ENCODE measurements at places on chromosomes 13 and 19.

DNA sequence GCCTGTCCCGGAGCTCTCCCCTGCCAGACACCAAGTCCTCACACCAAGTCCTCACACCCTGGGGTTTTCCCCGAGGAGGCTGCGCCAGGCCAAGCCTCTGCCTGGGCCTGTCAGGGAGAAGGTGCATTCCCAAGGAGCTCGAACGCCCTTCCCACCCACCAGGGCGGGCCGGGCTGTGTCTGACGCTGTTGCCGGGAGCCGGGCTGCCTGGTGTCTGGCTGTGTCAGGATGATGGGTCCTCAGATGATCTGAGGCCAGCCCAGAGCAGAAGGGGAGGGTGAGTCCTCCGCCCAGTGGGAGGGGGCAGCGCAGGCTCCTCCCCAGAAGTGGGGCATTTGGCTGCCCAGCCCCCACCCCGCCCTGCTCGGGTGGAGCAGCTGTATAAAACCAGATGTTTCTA lies 2.3 kb upstream of the HAS1 start:
- no peak for DNase-seq

DNA sequence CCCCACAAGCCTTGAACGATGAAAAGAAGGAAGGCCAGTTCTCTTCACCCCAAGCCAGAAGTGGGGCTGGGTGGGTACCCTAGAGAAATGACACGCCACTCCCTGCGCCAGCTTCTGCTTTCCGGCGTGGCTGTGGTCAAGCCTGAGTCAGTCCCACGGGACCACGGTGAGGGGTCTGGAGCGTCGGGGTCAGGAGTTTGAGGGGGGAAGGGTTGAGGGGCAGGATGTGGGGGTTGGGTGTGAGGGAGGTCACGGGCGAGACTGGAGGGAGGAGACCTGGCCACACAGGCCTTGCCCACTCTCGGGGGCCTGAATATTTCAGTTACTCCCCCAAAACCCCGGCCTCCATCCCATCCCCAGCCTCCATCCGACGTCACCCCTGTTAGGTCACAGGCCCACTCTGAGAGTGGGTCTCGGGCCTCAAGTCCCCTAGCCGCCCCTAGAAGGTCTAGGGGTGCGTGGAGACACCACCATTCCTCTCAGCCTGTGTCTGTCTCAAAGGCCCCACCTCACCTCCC lies 500 bp upstream of the IFI30 start:
- DNase-seq, result no peak

DNA sequence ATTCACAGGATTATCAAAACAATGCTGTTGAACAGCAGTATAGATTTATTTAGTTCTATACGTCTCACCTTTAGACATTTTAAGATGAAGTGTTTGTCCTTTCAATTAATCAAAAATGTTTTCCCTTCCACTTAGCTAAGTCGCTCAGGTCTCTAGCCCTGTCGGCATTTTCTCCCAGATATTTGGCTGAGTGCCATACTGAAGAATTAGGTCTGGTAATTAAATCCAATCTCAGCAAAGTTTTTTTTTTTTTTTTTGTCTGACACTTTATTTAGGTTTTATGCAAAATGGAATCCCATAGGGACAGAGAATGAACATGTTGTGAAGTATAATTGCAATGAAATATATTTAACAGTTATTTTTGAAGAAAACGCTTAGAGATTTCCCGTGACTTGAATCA lies 44.1 kb downstream of the RFC3 start:
- DNase-seq, result no peak

DNA sequence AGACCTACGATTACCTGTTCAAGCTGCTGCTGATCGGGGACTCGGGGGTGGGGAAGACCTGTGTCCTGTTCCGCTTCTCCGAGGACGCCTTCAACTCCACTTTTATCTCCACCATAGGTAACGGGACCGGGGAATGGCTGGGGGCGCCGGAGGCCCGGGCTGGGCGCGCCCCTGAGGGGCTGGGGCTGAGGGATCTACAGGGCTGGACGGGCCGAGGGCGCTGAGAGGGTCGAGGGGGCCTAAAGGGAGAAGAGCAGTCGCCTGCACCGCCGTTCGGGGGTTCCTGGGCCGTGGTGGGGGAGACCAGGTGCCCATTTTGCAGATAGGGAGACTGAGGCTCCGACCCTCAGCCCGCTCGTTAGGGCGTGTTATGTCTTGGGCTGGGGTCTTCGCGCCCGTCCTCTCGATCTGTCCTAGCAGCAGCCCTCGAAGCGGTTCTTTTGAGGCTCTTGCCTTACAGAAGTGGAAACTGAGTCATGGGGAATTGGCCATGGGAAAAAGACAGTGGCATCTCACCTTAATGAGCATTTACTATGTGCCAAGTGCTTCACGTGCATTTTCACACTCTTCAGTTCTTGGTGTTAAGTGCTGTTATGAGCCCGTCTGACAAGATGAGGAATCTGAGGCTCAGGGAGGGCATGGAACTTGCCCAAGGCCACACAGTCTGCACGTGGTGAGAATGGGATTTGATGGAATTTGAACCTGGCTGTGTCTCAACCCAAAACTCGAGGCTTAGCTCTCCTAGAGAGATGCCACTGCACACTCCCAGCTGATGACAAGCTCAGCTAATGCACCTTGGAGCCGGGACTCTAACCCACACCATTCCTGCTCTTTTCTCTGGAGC lies 442 bp downstream of the RAB8A start:
- no peak for DNase-seq

DNA sequence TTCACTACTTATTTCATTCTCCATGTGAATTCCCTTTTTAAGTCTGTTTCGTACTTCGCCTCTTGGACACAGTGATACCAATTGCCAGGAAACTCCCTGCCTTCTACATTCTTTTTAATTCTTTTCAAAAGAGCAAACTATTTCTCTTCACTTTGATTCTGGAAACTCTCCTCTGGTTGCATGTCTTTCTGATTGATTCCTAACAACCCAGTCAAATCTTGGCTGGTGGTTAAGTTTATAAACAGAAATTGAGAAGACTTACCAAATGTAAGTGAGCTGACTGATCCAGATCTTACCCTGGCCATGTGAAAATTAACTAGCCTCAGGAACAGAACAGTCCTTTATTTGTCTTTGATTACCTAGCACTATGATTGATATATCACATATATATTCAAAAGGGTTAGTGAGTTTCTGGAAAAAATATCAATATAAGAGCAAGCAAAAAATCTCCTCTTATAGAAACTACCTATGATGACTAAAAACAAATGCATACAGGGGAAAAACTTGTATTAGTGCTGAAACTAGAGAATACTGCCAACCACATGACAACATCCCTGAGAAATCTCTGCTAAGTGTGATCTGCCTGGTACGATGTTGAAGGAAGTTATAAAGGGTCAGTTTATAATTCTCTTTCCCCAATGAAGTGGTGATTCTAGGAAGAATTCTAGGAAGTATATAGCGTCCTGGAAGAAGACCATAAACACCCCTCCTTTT lies 152.6 kb upstream of the HTR2A start:
- no peak for DNase-seq

All from vagina (tissue), 2 donors.